Activated naive CD4-positive, alpha-beta T cell treated with anti-CD3 and anti-CD28 coated beads, Interleukin-2, amount 50 U/mL, for 72 hours (primary cell): ENCODE measurements at places on chromosomes 7 and 10.

DNA sequence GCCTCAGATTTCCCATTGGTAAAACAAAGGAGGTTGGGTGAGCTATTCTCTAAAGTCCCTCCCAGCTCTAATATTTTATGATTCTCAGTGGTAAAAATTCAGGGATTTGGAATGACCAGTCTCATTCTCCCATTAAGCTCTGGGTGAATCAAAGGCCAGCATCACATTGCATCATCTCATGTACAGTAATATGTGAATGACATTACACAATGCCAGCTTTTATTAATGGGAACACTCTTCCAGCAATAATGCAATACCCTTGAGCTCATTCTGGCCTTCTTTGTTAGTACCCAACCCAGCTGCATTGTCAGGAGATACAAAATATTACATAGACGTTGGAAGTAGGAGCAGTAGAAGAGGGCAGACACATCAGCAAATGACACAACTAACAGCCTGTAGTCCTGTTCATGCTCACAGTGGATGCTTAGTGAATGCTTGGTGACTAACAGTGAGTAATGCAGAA lies 100.0 kb upstream of the EGR2 start:
- no peak for DNase-seq

DNA sequence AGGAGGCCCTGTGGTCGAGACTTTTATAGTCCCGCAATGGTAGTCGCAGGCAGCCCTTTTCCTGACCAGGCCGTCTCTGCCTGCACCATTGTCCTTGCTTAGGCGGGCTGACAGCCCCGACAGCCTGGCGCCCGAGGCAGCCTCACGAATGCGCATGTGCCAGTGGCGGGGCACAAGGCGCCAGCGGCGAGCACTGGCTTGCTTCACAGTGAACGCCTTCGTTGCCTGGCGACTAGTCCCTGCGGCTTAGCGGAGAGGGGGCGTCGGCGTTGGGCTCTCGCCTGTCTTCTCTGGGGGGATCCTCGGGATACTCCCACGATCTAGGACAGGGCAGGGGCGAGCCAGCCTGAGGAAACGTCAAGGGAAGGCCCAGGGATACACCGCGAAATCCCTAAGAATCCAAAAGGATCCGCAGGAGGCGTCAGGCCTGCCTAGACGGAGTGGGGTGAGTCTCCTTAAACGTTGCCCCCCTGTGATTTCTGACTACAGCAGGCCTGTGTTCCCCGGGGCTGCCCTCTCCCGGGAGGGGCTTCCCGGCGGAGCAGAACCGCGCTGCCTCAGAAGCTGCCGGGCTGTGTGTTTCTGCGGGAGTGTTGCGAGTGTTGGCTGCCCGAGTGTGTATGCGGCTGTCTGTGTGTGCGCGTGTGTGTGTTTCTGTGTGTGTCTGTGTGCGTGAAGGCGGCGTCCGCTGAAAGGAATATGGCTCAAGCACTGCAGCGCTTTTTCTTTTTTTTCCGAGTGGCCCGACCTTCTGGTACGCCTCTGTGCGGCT lies 20.5 kb upstream of the ZNF273 start:
- DNase-seq: no peak

DNA sequence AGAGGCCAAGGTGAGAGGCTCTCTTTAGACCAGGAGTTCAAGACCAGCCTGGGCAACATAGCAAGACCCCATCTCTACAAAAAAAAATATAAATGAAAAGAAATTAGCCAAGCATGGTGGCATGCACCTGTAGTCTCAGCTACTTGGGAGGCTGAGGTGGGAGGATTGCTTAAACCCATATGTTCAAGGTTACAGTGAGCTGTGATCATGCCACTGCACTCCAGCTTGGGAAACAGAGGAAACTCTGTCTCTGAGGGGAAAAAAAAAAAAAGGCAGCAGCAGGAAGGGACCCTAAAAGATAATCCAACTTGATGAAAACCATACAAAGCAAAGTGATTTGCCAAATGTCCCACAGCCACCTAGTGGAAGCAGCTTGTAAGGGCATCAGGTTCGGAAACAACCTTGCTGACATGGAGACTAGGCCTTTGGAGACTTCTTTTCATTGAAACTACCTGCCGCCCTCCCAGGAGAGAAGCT lies 15.6 kb upstream of the PBLD start:
- DNase-seq: no peak

DNA sequence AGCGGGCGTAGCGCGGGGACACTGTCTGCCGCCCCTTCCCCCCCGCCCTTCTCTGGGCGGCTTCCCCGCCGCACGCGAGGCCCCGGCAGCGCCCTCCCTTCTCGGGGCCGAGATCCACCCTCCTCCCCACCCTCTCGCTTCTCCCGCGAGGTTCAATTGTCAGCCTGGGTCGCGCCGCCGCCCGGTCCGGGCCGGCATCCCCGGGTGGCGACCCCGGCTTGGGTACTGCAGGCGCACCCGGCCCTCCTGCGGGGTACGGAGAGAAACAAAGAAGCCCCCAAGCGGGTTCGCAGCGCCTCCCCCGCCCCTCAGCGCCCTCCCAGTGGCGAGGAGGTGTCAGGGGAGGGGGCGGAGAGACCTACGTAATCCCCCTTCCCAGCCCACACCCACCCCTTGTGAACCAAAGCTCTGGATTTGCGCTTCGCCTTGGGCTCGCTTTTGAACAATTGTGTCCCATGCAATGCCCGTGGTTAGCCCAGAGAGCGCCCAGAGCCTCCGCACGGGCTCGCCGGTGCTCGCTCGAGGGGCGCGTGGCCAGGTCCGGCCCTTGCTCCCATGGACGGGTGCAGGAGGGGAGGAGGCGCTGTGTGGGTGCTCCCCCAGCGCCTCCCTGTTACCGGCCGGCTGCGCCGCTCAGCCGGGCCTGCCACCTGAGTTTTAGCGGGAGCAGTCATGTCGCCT lies 634 bp downstream of the HECW1 start:
- DNase-seq: no peak

DNA sequence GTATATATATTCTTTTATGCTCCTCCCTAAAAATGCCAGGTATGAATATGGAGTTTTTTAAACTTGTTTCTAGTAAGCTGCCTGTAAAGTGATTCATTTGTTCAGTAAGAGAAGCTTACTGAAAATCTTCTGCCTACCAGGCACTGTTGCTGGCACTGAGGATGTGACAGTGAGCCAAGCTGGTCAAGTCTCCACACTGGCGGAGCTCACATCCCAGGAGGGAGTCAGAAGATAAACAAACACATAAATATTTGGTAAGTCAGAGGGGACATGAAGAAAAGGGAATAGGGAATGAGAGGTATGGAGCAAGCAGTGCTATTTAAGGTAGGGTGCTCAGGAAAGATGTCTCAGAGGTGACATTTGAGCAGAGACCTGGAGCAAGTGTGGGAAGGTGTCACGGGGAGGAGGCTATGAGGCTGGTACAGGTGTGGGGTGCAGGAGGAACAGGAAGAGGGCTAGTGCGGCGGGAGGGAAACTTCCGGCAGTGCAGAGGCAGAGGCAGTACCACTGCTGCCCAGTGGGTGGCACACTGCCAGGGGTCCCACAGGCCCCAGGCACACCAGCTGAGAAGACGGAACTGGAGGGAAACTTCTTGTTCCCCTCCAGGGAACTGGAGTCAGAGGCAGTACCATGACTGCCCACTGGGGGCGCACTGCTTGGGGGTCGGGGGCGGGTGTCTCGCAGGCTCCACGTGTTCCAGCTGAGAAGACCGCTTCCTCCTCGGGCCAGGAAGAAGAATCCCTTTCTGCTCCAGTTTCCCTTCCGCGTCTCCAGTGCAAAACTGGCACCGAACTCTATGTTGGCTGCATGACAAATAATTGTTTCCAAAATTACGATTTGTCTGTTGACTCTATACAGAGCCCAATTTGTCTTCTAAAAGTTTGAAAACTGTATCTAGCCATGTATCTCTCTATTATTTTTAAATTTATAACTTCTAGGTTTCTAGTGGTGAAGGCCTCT lies 161.0 kb downstream of the TEX36 start:
- DNase-seq: no peak

DNA sequence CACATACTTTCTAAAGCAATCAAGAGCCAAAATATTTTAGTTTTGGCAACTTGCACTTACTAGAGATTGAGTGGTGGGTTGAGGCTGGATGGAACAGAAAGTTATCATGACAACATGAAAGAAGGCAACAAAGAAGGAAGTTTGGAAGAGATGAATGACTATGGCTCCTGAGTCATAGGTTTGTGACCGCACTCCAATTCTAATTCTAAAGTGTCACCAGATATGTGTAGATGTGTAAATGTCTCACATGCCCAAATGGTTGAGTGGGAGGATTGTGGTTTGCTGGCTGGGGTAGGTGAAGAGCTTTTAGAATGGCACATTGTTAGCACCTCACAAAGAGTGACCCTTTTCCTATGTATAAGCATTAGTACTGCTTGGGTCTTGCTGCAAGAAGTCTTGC lies 20.2 kb downstream of the TAS2R16 start:
- DNase-seq: no peak

- no peak for DNase-seq
Measured at GRCh38 chr7:151719031-151719896, 157.7 kb downstream of the PRKAG2 start.

GRCh38 chr10:110919349-110919931 lies at the start of gene SHOC2:
SHOC2 (plus strand) TSS chr10:110919604; CDS start chr10:110964359, 44,755 bp downstream.
- peak; percentile 99 for DNase-seq

GRCh38 chr7:47579458-47579857 lies 2.5 kb downstream of the TNS3 start:
- no peak for DNase-seq

DNA sequence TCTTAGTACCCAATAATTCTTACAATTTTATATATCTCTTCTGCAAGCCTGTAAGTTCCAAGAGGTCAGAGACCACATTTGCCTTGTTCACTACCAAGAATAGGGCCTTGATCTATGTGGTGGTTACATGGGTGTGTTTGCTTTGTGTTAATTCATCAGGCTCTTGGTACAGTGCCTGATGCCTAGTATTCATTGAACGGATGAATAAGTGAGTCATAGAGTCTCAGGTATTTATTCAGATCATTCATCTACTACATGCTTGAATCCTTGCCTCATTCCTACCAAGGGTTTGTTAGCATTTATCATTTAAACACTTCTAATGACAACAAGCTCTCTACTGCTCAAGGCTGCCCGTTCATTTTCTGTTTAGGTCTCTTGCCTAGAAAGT lies 11.3 kb upstream of the SGPL1 start:
- DNase-seq: no peak
